ENCODE measurements at places on chromosomes 6 and 20.

- DNase-seq, result no peak
These were observed 37.6 kb downstream of the ZMYND8 start for GRCh38 chr20:47318586-47319516.

GRCh38 chr6:33392595-33392948 lies 949 bp downstream of the KIFC1 start:
- no peak for DNase-seq

DNA sequence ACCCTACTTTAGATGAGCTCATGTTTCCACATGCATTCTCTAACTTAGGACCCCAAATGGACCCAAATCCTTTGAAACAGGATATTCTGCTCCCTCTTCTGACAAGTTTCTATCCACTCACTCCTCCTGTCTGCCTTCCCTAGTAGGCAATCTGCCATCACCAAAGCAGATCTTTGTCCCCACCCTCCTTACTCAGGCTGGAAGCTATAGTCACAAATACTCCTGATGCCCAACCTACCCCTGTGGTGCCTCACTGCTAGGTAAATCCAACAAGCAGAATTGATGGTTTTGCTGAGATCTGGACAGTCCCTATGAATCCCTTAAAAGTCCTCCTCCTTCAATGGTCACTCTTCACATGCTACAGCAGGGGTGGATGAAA lies 21.7 kb downstream of the ELOVL5 start:
- DNase-seq, result no peak

DNA sequence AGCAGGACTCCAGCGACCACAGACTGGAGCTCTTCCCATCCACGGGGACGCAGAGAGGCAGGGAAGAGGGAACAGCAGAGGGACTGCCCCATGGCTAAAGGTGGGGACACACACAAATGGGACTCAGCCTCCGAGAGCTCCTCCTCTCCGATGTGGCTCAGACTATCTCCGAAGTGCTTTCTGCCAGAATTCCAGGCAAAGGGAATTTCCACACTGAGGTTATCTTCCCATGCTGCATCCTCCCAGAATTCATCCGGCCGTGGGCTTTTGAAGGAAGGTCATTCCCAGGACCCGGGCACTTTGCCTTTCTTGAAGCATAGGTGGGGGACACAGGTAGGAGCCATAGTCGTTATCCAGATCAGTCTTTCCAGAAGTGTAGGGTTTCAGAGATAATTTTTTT lies 67.9 kb downstream of the SULF2 start:
- DNase-seq, result no peak

DNA sequence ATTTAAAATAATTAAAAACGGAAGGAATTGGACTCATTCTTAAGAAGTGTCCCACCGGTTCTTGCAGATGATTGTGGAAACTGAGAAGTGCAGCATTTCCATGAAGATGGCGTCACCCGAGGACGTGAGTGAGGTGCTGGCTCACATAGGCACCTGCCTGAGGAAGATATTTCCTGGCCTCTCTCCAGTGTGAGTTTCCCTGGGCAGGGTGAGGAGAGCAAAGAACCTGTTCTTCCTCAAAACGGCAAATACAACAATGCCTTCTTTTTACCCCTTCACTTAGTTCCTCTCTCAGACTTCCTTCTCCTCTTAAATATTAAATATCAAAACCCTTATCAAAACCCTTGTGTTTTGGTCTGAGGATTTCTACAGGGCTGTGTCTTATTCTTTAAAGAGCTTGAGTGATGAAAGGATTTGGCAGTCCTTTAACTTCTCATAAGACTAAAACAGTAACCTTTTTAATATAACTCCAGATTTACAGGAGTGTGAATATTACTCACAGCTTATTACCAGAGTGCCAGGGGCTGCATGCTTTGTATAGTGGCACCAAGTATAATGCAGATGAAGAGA lies 156.3 kb downstream of the CARMIL1 start:
- no peak for DNase-seq

GRCh38 chr20:45649312-45649863 lies 18.3 kb upstream of the WFDC9 start:
- no peak for DNase-seq

- DNase-seq, result no peak
These were observed 250.0 kb downstream of the UST start for GRCh38 chr6:148996815-148997214.

- no peak for DNase-seq
These were observed 10.9 kb downstream of the MOCS1 start for GRCh38 chr6:39923394-39923793.

- no peak for DNase-seq
These were observed 92.5 kb upstream of the ADGRF1 start for GRCh38 chr6:47134476-47135189.

DNA sequence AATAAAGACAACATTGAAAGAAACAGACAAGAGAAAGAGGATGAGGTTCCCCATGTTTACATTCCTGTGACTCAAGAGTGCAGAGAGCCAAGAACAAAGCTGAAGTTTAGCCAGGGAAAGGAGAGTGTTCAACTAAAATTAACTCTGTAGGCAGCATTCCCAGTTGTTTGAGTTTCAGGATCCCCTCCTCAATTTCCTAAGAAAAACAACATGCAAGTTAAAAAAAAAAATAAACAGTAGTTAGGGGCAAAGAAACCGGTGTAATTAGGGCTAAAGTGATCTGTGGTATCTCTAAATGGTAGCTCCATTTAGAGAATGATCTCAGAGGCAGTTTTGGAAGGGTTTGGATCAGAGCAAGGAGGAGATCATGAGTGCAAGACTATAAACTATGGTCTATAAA lies 30.9 kb upstream of the RAB23 start:
- no peak for DNase-seq

- no peak for DNase-seq
These were observed 188.2 kb downstream of the CDKAL1 start for GRCh38 chr6:20722455-20722854.

DNA sequence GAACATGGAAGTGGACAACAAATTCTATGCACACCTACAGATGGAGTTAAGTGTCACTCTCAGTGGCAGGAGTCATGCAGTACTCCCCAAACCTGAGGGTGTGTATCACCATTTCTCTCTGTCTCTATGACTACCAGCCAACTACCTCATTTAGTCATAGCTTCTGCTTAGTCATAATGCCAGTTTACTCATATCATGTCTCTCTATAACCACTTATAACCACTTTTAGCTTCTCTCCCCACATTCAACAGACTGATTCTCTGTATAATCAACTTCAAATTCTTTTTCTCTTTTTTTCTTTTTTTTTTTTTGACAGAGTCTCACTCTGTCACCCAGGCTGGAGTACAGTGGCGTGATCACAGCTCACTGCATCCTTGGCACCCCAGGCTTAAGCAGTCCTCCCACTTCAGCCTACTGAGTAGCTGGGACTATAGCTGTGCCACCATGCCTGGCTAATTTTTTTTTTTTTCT lies 13.8 kb upstream of the GTF3C6 start:
- no peak for DNase-seq

DNA sequence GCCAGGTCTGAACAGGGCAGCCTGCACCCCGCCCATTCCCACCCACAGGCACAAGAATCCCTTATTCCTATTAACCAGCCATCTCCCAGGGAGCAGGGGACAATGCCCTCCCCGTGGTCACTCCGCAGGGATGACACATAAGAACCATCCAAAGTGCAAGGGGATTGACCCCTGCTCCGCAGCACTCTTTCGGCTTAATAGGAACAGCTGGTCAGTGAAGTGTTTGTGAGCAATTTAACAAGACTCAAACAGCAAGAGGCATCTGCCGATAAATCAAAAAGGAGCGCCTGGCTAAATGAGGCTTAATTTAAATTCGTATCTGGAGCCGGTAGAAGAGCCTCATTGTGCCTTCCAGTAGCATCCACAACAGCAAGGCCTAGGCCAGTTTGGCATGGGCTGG lies 389.4 kb downstream of the RNGTT start:
- no peak for DNase-seq

GRCh38 chr6:163942790-163943189 lies 528.3 kb downstream of the QKI start:
- DNase-seq, result no peak

GRCh38 chr20:25269833-25270170 lies 21.9 kb downstream of the PYGB start:
- no peak for DNase-seq

- no peak for DNase-seq
These were observed 26.1 kb upstream of the ZNF831 start for GRCh38 chr20:59137532-59137931.

- DNase-seq, result peak; percentile 13
These were observed 539 bp downstream of the CDYL start for GRCh38 chr6:4776493-4777393.

DNA sequence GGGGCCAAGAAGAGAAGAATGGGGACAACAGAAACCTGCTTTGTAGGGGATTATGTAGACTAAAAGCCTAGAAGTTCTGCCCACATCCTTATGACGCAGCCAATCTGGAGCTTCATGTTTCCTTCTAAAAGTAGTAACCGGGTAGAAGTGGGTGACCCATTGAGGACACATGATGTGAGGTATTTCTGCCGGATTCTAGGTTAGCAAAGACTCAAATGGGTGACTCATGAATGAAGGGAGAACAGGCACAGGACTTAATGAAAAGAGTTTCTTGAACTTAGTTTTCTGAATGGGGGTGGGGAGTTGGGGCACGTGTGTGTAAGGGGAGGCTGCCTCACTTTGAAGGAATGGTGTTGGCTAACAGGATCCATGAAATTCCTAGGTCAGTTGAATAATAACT lies 68.8 kb downstream of the CDS2 start:
- DNase-seq, result no peak

GRCh38 chr6:41371461-41371991 lies 36.1 kb downstream of the NCR2 start:
- DNase-seq, result no peak

GRCh38 chr6:66838764-66839163 lies 1131.7 kb upstream of the EYS start:
- DNase-seq, result no peak

GRCh38 chr6:149881066-149881766 lies 16.7 kb downstream of the RAET1E start:
- DNase-seq, result no peak

DNA sequence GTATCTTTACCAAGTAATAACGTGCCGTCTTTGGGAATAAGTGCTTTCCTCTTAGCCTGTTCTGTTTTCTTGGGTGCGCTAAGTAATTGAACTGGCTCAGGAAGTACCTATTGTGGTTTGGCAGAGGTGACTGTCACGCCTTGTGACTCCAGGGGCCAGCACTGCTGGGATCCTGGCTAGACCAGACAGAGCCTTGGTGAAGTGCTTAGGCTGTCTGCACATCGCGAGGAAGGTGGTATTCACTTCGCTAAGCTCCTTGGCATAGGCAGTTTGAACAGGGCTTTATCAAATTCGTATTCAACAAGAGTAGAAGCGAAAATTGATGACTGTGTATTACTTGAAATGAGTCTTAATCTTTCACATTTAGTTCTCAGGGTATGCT lies 17.6 kb downstream of the PRDM1 start:
- DNase-seq, result no peak

- DNase-seq, result no peak
These were observed 1.5 kb downstream of the CD2AP start for GRCh38 chr6:47479140-47479508.

DNA sequence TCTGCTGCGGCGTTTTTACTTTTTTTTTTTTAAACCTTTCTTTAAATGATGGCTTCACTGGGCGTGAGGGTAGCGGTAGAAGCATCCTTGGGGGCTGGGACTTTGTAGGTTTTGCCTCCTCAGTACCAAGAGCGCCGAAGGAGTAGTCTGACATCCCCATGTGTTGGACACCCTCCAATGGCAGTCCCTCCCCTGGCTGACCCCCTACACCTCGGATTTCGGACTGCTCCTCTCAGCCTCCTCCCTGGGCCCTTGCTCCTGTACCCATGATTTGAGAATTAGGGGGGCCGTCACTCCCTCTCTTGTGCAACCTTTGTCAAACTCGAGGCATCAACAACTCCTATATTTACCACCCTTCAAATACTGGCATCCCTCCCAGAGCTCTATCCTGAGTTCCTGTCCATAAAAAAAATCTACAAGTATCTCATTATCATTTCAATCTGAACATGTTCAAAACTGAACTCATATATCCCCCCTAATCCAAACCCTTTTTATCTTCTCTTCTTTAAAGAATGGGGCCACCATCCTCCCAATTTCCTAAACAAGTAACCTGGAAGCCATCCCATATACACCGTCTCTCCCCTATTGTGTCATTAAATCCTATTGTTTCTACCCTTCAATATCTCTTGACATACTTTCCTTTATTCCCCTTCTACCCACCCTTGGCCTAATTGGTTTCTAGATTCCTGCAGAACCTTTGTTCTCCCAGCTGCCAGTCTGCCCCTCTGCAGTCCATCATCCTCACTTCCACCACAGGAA lies 1.2 kb upstream of the ARFGEF3 start:
- no peak for DNase-seq

GRCh38 chr6:3317741-3318211 lies 59.0 kb downstream of the PSMG4 start:
- no peak for DNase-seq

Data from activated naive CD4-positive, alpha-beta T cell (primary cell).